Activated CD8-positive, alpha-beta T cell treated with anti-CD3 and anti-CD28 coated beads for 36 hours (primary cell): ENCODE measurements at places on chromosomes 11 and 22. TPM values are rescaled to one million over a fixed set of nuclear protein-coding genes. Genes with fewer than 3 reads are reported as not detected.
A peak's percentile ranks its signal among the peaks of the same experiment; 100 is the strongest.

DNA sequence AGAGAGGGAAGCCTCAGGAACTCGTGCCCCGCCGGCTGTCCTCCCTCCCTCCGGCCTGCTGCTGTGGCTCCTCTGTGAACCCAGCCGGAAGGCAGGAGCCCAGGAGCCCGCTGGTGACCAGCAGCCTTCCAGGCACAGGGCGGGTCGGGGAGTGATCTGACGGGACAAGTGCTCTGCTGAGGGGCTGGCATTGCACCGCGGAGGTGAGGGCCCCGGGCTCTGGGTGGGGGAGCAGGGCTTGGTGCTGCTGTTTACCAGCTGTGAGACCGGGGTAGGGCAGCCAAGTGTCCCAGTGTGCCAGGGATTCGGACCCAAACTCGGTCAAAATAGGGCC lies 53.3 kb downstream of the FLRT1 start:
- H3K27ac ChIP-seq: no peak overlapping the region
- H3K27me3 ChIP-seq: no peaks in the 10 kb centered on the region
- no peak for DNase-seq
- no peaks in the 10 kb centered on the region for H3K36me3 ChIP-seq
- no peak overlapping the region for H3K4me3 ChIP-seq

GRCh38 chr11:70779433-70780245 lies 381.3 kb downstream of the CTTN start:
- H3K36me3 ChIP-seq: no peaks in the 10 kb centered on the region
- H3K4me1 ChIP-seq: no peaks in the 10 kb centered on the region
- no peak for DNase-seq
- H3K27me3 ChIP-seq: peaks cover 2% of the 10 kb centered on the region
- no peak overlapping the region for H3K27ac ChIP-seq

DNA sequence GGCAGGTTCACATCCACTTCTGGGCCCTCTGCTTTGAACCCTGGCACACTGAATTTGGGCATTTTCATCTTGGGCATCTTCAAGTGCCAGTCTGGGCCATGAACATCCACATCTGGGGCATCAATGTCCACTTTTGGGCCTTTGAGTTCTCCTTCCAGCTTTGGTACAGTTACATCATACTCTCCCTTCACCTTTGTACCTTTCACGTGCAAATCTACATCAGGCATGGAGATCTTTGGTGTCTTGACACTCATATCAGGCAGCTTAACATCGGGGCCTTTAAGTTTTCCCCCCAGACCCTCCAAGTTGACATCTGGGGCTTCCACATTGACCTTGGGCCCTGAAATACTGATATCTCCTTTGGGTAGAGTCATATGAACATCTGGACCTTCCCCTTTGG lies 14.5 kb downstream of the AHNAK start:
- H3K4me1 ChIP-seq: peaks cover 4% of the 10 kb centered on the region
- peaks cover 4% of the 10 kb centered on the region for H3K36me3 ChIP-seq
- no peak overlapping the region for H3K4me3 ChIP-seq
- no peak for DNase-seq
- peak overlapping the region; percentile 28 for H3K27ac ChIP-seq

DNA sequence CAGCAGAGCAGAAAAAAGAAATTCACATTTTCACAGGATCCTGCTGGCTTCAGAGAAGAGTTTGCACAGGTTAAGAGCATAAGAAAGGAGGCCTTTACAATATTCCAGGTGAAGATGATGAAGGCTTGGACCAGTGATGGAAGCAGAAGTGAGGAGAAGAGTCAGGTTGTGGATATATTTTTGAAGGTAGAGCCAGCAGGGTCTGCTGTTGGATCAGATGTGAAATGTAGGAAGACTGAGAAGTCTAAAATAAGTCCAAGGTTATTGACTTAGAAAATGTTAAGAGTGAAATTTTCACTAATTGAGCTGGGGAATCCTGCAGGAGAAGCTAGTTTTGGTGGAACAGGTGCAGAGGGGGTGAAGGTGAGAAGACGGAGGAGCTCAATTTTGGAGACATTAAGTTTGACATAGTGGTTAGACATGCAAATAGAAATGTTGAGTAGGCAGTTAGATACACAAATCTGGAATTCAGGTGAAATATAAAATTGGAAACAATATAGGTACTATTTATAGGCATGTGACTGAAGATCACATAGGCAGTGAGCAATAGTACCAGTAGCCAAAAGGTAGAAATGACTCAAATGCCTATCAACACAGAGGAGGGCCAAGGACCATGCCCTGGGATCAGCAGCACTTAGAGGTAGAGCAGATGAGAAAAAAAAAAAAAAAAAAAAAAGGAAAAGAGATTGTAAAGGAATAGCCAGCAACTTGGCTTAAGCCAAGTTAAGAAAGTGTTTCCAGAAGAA lies 252.0 kb downstream of the AASDHPPT start:
- no peak overlapping the region for H3K27ac ChIP-seq
- H3K36me3 ChIP-seq: no peaks in the 10 kb centered on the region
- H3K27me3 ChIP-seq: no peaks in the 10 kb centered on the region

DNA sequence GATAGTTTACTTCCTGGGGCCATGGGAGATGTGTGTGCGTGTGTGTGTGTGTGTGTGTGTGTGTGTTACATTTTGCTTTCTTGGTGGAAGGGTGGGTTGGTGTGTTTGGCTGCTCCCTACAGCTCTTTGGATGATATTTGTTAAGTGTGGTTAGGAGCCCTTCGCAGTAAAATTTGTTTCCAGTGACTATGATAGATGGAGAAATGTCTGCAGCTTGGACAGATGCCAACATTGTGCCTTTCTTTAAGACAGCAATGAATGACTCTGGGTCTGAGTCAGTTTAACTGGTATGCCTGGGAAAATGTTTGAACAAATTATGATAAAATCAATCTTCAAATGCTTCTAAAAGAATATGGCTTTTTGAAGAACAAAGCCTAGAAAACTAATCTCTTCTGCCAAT lies 102.7 kb upstream of the TRPC6 start:
- H3K36me3 ChIP-seq: no peaks in the 10 kb centered on the region
- H3K4me3 ChIP-seq: no peak overlapping the region
- no peaks in the 10 kb centered on the region for H3K27me3 ChIP-seq
- DNase-seq: no peak

DNA sequence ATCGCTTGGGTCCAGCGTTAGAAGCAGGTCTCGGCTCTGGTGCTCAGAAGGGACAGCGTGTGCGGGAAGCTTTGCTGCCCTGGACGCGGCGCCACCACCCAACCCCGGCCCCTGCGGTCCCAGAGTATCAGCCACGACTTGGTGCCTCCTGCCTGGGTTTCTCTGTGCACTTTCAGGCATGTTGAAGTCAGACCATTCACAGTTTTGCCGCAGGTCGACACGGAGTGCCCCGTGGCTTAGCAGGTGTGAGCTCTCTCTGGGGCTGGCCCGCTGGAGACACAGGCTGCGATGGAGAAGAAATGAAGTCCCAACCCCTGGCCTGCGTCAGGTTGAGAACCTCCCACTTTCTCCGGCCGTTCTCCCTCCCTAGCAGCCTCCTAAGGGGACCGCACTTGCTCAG lies 494.5 kb downstream of the BRD1 start:
- no peak overlapping the region for H3K27ac ChIP-seq
- no peak overlapping the region for H3K4me3 ChIP-seq
- H3K4me1 ChIP-seq: no peaks in the 10 kb centered on the region
- no peak for DNase-seq
- H3K36me3 ChIP-seq: no peaks in the 10 kb centered on the region
- no peaks in the 10 kb centered on the region for H3K27me3 ChIP-seq

GRCh38 chr22:45742866-45743450 lies 71.3 kb downstream of the ATXN10 start:
- no peak overlapping the region for H3K4me3 ChIP-seq
- no peak overlapping the region for H3K27ac ChIP-seq
- no peak for DNase-seq
- H3K4me1 ChIP-seq: peaks cover 3% of the 10 kb centered on the region
- no peaks in the 10 kb centered on the region for H3K27me3 ChIP-seq

- no peak for DNase-seq
- peaks cover 59% of the 10 kb centered on the region for H3K27me3 ChIP-seq
- peaks cover 12% of the 10 kb centered on the region for H3K4me1 ChIP-seq
- peaks cover 2% of the 10 kb centered on the region for H3K36me3 ChIP-seq
- no peak overlapping the region for H3K4me3 ChIP-seq
These were observed 18.1 kb upstream of the BDNF start for GRCh38 chr11:27718346-27718862.

DNA sequence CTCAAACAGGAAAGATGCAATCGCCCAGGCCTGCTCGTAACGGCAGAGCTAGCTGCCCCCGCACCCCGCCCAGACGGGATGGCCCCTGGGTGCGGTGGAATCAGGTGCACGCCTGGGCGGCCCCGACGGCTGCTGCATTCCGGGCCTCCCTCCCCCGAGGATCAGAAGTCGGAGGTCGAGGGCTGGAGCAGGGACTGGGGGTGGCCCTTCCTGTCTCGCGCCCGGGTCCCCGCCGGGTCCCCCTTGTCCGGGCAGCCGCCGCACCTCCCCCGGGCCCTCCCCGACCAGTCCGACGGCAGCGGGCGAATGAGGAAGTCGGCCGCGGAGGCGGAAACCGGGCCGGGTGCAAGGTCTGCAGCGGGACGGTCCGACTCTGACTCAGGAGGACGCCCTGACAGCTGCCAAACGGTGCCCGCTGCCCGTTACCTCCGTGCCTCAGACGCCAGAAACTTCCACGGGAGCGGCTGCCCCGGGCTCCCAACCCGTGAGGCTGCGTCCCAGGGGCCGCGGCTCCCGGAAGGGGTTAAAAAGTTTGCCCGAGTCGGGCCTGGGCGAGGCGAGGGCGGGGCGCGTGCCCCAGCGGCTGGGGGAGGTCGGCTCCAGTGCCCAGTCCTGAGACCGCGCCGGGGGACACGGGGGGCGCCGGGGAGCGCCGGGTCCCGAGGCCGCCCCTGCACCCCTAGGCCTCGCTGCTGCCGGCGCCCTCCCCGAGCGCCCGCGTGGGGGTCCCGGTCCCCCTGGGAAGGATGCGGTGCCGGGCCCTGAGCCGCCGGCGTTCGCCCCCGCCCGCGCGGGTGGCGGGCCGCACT lies 663 bp downstream of the MYH9 start:
- H3K27ac ChIP-seq: peak overlapping the region; percentile 96
- H3K27me3 ChIP-seq: no peaks in the 10 kb centered on the region
- H3K4me1 ChIP-seq: peaks cover 33% of the 10 kb centered on the region
- peak; percentile 83 for DNase-seq

DNA sequence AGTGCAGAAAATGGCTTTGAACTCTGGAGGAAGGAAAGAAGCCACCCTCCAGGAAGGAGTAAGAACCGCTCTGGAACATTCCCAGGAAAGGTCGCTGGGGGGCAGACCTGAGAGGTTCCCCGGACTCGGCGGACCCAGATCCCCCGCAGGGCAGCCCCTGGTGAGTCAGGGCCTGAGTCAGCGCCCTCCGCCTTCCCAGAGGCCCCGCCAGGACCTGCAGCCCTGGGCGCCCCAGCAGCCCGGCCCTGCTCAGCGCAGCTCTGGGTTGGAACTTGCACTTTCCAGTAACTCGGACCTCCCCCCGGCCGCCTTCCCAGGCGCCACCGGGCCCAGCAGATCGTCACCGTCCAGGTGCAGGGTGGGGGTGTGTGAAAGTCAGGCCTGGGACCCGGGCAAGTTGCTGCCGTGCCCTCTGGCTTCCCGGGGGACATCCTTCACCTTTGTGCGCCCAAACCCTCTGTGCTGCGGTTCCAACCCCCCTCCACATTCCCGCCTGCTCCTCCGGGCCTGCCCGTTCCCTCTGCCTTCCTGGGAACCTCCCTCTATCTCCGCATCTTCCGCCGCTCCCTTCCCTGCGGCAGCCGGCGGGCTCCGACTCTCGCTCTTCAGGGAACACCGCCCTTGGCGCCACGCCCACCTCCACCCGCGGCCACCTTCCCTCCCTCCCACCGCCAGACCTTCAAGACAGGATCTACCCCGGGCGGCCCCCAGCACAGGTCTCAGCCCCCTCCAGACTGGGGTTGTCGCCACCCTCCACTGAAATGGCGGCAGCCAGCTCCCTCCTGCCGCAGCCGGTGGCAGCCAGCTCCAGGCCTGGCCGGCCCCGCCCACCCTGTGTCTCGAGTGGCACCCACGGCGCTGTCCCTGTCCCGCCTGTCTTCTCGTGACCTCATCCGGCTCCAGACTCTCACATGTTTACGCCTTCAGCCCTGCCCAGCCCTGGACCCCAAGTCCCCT lies 36.8 kb upstream of the WNT7B start:
- peak; percentile 95 for DNase-seq
- H3K4me1 ChIP-seq: peaks cover 4% of the 10 kb centered on the region
- H3K27me3 ChIP-seq: no peaks in the 10 kb centered on the region

DNA sequence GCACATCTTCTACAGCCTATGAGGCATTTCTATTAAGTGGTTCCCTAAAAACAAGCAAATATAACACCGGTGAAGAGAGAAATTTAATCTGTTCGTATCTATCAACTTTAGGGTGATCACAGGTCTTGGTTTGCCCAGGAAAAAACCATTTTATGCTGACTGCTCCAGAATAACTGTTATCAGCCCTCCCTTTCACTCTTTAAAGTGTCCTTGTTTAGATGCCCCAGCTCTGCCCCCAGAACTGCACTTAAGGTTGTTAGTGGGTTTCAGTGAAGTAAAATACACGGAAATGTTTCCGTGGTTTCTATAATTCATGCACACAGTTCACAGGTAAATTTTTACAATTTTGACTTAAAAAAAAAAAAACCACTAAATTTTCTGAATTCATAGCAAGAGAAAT lies 70.0 kb downstream of the NARS2 start:
- peaks cover 21% of the 10 kb centered on the region for H3K4me1 ChIP-seq
- H3K27me3 ChIP-seq: no peaks in the 10 kb centered on the region
- H3K4me3 ChIP-seq: no peak overlapping the region
- DNase-seq: no peak

DNA sequence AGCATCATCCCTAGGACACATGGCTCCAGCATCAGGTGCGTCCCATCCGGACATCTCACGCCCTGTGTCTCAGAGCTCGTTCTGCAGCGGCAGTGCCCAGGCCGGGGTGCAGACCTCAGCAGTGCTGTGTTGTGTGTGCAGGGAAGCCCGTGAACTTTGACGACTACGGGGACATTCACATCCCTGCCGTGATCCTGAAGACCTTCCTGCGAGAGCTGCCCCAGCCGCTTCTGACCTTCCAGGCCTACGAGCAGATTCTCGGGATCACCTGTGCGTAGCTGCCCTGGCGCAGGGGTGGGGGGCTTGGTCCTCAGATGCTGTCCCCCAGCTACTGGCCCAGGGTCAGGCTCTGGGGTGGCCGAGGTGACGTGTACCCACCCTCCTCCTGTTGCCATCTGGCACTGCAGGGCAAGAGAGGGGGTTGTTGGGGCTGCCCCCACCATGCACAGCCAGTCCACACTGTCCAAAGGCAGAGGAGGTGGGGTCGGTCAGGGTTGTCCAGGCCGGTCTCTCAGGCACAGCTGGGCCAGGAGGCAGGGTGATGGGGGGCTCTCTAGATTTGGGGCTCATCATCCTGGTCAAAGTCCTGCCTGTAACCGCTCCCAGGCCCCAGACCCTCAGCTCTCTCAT lies 96.5 kb downstream of the ARHGAP8 start:
- H3K4me1 ChIP-seq: no peaks in the 10 kb centered on the region
- H3K27me3 ChIP-seq: no peaks in the 10 kb centered on the region
- no peak overlapping the region for H3K4me3 ChIP-seq
- H3K36me3 ChIP-seq: no peaks in the 10 kb centered on the region
- no peak overlapping the region for H3K27ac ChIP-seq

- no peaks in the 10 kb centered on the region for H3K36me3 ChIP-seq
- DNase-seq: no peak
- H3K27me3 ChIP-seq: no peaks in the 10 kb centered on the region
- peak overlapping the region; percentile 36 for H3K27ac ChIP-seq
- H3K4me3 ChIP-seq: no peak overlapping the region
These were observed 60.6 kb upstream of the RDX start for GRCh38 chr11:110356762-110357671.

TRPC6 gene
- not detected for total RNA-seq

MFRP gene
- total RNA-seq: not detected

KRTAP5-9 gene
- total RNA-seq: not detected

SERPING1 gene
- total RNA-seq: not detected

TMEM191C gene
- total RNA-seq: 1.7 TPM

BIK gene
- total RNA-seq: 2.5 TPM

ZNF280A gene
- total RNA-seq: not detected
